T-helper 17 cell (primary cell): ENCODE measurements at places on chromosomes 4 and X.

GRCh38 chrX:150036641-150037040 is 98.3 kb upstream of the EOLA2 start:
- no peak for DNase-seq

GRCh38 chrX:44152852-44153251 is 179.7 kb upstream of the NDP start:
- DNase-seq: no peak

GRCh38 chr4:26297219-26297618 is 23.6 kb upstream of the RBPJ start:
- DNase-seq: no peak

DNA sequence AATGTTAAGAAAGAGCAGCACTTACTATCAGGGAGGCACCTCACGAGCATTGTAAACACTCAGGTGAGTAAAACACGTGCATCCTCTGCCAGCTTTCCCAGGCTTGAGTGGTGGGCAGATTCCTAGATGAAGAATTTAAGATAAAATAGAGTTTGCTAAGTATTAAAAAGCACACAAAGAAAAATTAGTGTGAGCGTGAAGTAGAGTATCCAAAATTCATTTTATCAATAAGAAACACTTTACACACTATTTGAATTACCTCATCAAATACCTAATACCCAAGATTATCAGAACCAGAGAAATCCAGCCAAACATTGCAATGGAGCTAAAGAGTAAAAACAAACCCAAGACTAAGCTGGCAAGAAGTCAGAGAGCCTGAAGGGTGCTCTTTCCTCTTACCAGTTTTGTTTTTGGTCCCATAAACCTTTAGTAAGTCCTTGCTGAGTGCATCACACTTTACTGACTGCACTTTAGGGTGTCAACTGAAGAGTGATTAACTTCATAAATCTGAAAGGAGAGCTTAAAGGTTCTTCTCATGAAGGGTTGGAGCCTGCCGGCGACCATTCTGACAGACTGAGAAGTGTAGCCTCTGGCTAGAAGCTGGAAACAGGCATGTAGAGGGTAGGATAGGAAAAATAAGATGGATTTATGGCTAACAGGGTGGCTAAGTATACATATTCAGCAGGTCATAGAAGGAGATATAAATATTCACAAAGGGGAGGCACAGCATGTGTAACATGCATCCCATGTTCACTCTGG is 151.1 kb downstream of the SLC7A11 start:
- DNase-seq: no peak

DNA sequence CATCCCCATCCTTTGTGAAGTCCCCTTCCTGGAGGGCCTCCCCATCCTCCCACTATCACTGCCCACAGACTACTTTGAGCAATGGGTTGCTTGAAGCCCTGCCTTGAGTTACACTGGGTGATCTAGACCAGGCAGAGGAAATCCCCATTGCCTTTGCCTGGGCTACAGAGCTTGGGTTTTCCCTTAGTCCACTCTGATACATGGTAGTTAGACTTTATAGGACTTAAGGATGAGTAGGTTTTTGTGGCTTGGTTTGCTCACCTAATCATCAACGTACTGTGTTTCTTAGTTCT is 56.6 kb downstream of the TMEM131L start:
- DNase-seq: peak; percentile 15

DNA sequence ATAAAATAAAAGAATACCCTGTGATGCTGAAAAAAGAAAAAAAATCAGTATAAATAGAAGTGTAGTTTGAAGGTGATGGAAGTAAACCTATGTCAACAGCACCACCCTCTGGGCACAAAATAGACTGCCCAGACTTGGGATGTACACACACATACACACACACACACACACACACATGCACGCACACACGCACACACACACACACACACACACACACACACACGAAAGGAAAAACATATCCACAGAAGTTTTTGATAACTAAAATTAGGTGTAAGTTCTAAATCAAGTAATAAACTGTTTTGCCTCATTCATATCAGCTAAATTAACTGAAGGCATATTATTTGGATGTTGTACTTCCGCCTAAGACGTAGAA is 40.5 kb downstream of the ANXA5 start:
- no peak for DNase-seq

GRCh38 chr4:133320576-133321170 is 171.6 kb downstream of the PCDH10 start:
- DNase-seq: no peak

GRCh38 chr4:102076622-102077021 is 268.7 kb downstream of the SLC39A8 start:
- DNase-seq: no peak

- no peak for DNase-seq
Observed at GRCh38 chr4:107247738-107248137, 211.6 kb upstream of the DKK2 start.

- DNase-seq: no peak
Observed at GRCh38 chr4:7470522-7471128, 35.9 kb upstream of the PSAPL1 start.

- DNase-seq: no peak
Observed at GRCh38 chrX:113548308-113549015, 707.8 kb upstream of the AMOT start.

DNA sequence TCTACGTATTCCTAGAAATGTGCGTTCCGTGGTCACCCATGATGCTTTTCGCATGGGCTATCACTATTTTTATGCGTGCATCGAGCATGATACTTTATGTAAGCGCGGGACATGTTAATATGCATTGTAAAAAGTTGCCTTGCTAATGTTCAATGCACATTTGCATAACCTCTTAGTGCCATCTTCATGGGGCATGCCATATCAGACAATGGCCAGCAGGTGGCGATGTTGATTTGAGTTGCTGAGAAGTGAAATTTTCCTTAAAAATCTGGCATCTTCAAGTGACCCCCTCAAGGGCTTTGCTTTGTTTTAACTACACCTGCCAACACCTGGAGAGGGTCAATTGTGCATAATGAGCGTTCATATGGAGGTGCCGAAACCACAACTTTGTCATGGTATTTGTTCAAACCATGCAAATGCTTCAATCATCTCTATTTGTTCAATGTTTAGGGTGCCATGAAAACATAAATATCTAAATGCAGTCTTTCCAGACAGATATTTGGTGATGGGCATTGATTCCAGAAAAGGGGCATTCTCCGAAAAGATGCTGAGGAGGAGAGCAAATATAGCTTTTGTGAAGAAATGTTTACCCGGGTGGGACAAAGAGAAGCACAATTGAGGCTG is 833.9 kb upstream of the PRKX start:
- DNase-seq: peak; percentile 7
